HL-60 (cell line): ENCODE measurements at places on chromosomes 1 and 21.

DNA sequence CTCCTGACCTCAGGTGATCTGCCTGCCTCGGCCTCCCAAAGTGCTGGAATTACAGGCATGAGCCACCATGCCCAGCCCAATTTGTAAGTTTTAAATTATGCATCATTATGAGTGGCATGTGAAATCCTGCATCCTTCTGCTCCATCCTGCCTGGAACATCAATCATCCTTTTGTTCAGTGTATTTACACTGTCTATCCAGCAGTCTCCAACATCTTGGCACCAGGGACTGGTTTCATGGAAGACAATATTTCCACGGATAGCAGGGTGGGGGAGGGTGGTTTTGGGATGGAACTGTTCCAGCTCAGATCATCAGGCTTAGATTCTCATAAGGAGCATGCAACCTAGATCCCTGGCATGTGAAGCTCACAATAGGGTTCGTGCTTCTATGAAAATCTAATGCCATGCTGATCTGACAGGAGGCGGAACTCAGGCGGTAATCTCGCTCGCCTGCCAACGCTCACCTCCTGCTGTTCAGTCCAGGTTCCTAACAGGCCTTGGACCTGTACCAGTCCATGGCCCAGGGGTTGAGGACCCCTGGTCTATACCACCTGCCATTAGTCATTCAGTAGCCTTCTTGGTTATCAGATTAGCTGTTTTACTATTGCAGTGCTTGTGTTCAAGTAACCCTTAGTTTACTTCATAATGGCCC, 22.2 kb upstream of the TCEA3 start:
- DNase-seq: no peak

- no peak for DNase-seq
Measured at GRCh38 chr1:27142464-27142863, 12.5 kb downstream of the SLC9A1 start.

DNA sequence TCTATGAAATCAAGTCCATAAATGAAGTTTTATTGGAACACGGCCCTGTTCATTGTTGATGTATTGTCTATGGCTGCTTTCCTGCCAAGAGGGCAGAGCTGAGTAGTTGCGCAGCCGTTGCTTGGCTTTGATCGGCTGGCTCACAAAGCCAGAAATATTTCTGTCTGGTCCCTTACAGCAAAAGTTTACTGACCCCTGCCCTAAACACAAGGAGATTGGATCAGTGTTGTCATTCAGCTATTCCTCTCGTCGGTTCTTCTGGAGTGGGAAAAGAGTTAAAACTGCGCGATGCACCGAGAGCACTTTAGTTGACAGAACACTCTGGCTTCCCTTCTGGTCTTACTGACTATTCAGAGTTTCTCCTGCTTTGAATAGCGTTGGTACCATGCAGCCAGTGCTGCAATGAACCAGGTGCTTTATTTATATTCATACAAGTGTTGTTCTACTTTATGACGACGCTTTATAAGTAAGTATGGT, 868 bp downstream of the ZBTB40 start:
- peak; percentile 34 for DNase-seq

GRCh38 chr1:244353551-244354091, 98.1 kb downstream of the ADSS2 start:
- DNase-seq: no peak

DNA sequence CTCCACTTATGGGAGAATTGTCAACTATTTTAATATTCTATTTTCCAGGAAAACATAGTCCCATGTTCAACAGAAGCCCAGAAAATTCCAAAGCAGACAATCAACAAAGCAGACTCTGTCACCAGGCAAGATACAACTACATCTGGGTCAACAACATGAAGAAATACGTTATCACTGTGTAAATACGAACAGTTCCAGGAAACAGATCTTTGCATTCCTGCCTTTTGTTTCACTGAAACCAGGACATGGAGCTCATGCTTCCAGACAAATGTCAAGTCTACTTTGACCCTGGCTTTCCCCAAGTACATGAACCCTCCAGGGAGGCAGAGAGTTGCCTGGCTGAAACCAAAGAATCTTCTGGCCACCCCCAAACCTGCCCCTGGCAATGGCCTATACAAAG, 106.7 kb downstream of the SETD4 start:
- DNase-seq: no peak

DNA sequence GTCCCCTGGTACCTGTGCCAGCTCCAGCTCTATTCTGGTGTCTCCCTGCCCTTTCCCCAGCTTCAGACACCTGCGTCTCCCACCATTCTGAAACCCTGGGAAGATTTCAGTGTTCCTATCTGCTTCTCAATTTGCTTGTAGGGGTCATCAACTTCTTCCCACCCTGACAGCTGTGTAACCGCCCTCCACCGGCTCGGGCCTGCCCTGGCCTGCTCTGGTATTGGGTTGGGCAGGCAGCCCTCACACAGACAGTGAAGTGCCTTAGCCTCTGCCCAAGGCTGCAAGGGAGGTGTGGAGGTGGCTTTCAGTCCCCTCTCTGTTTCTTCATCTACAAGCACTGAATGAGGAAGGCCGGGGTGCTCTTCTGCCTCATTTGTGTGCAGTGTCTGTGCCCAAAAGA, 97.2 kb downstream of the LAMC2 start:
- no peak for DNase-seq

- no peak for DNase-seq
Measured at GRCh38 chr21:37530901-37531351, 164.4 kb downstream of the DYRK1A start.

- peak; percentile 6 for DNase-seq
Measured at GRCh38 chr1:153260585-153261280, 1.2 kb downstream of the LORICRIN start.

- DNase-seq: no peak
Measured at GRCh38 chr1:111204983-111205713, 4.7 kb upstream of the DENND2D start.

GRCh38 chr1:45643978-45644377, 20.1 kb upstream of the CCDC17 start:
- no peak for DNase-seq

- DNase-seq: no peak
Measured at GRCh38 chr1:224724566-224724965, 108.4 kb downstream of the CNIH3 start.

DNA sequence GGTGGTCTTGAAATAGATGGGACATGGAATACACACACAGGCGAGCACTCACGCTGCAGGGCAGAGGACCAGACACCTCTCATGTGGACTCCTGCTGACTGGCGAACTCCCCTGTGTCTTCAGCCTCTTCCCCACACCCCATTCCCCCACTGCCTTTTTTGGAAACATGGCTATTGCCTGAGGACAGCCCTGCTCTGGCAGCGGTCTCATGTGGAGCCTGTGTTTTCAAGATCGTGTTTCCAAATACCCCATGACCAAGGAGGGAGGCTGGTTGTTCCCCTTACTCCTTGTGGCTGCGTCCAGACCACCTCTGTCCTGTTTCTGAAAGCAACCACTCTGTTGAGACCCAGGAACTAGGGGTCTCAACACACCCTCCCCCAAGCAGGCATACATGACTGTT, 119.4 kb downstream of the C1orf94 start:
- DNase-seq: no peak

GRCh38 chr1:161728376-161729226, 7.3 kb downstream of the FCRLB start:
- no peak for DNase-seq
